ENCODE measurements at places on chromosomes 3 and 15.

- DNase-seq = no peak
These were observed 44.0 kb upstream of the ALCAM start for GRCh38 chr3:105322570-105323273.

GRCh38 chr3:184525337-184526087, 36.1 kb upstream of the EPHB3 start:
- no peak for DNase-seq

- DNase-seq = no peak
These were observed 201.1 kb downstream of the UBE2E2 start for GRCh38 chr3:23404246-23404645.

GRCh38 chr3:61562042-61562720, 810 bp downstream of the PTPRG start:
- no peak for DNase-seq

- no peak for DNase-seq
These were observed 57.0 kb upstream of the COL6A6 start for GRCh38 chr3:130459944-130460343.

GRCh38 chr3:153783106-153783505, 338.1 kb upstream of the ARHGEF26 start:
- no peak for DNase-seq

- DNase-seq = no peak
These were observed 84.5 kb downstream of the WDR76 start for GRCh38 chr15:43911235-43911781.
